ENCODE measurements at places on chromosomes 4 and X.

GRCh38 chr4:54942721-54943120 is 182.7 kb downstream of the KDR start:
- no peak for DNase-seq

- no peak for DNase-seq
These were observed 674.5 kb downstream of the SH3BGRL start for GRCh38 chrX:81876437-81876836.

- peak; percentile 11 for DNase-seq
These were observed 56.4 kb downstream of the SPCS3 start for GRCh38 chr4:176376032-176376614.

DNA sequence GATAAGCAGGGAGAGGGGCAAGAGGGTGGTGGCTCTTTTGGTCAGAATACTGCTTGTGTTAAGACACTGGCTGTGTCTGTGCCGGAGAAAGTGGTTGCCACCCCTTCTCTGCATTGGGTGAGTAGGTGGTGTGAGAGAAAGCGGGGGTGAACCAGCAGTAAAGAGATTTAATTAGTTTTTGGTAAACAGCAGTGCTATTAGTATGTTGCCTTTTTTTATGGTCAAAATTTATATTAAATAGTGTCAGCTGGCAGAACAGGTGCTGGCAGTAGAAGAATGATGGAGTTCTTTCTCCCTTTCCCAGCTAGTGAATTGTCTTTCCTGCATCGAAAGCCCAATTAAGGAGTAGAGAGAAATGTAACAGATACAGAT is 181.6 kb downstream of the LARP7 start:
- no peak for DNase-seq

GRCh38 chrX:152588206-152588605 is 49.5 kb upstream of the GABRQ start:
- DNase-seq = no peak

- DNase-seq = no peak
These were observed 875.5 kb upstream of the INTU start for GRCh38 chr4:126757219-126757618.

DNA sequence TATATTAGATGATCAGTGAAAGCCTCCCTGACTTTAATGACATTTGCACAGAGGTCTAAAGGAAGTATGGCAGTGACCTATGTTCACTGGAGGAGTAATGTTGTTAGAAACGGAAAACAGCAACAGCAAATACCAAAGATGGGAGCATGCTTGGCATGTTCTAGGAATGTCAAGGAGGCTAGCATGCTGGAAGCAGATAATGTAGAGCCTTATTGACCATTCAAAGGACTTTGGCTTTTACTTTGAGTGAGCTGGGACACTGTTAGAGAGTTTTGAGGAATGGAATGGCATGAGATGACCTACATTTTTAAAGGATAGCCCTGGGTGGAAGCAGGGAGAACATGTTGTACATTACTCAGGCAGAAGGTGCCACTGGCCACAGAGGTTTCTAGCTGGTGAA is 6.0 kb downstream of the RPA4 start:
- DNase-seq = no peak

GRCh38 chr4:108166038-108166437 is 2.7 kb downstream of the LEF1 start:
- no peak for DNase-seq

GRCh38 chr4:145818011-145818410 is 120.6 kb downstream of the ZNF827 start:
- DNase-seq = no peak

DNA sequence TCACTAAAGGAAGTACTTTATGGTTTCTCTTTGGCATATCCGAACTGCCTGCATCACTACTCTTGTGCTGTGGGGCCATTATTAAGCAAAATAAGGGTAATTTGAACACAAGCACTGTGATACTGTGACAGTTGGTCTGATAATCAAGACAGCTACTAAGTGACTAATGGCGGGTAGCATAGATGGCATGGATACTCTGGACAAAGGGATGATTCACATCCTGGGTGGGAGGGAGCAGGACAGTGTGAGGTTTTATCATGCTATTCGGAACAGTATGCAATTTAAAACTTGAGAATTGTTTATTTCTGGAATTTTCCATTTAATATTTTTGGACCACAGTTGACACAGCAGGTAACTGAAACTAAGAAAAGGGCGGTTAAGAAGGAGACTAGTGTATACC is 52.6 kb upstream of the CITED1 start:
- DNase-seq = no peak

- no peak for DNase-seq
These were observed 173.1 kb downstream of the FSTL5 start for GRCh38 chr4:161990721-161991120.

DNA sequence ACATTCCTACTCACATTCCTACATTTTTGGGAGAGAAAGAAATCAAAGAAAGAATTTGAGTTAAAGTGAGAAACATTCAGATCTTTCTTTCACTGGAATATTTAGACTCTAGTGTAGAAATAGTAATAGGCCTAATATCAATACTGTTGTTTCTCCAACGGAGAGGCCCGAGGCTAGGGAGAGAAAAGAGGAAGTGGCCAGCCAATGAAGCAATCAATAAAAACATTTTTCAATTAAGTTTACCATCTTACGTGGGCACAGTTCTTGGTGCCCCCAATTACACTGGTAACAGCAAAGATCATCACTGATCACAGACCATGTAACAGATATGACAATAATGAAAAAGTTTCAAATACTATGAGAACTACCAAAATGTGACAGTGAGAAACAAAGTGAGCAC is 281.4 kb downstream of the GPM6A start:
- no peak for DNase-seq

GRCh38 chr4:61507091-61507490 is 307.0 kb downstream of the ADGRL3 start:
- peak; percentile 62 for DNase-seq

- DNase-seq = no peak
These were observed 64.8 kb downstream of the TSC22D3 start for GRCh38 chrX:107710617-107711391.

GRCh38 chrX:19063030-19063429 is 59.2 kb downstream of the ADGRG2 start:
- DNase-seq = no peak

- DNase-seq = no peak
These were observed 41.9 kb upstream of the FRAS1 start for GRCh38 chr4:78014889-78015886.

GRCh38 chr4:113674251-113674650 is 87.3 kb downstream of the CAMK2D start:
- DNase-seq = no peak
